ENCODE measurements at places on chromosomes 2 and 18. TPM values are rescaled to one million over a fixed set of nuclear protein-coding genes. Genes with fewer than 3 reads are reported as not detected.

Gene GALNT13
- total RNA-seq, result 8.3 TPM

Gene ADGRF3
- total RNA-seq, result 2.0 TPM

Gene GFPT1
- 50.9 TPM for total RNA-seq

Gene CHAC2
- 1.6 TPM for total RNA-seq

Gene SCN7A
- 3.3 TPM for total RNA-seq

Gene STAT4
- total RNA-seq, result 18.8 TPM

DNA sequence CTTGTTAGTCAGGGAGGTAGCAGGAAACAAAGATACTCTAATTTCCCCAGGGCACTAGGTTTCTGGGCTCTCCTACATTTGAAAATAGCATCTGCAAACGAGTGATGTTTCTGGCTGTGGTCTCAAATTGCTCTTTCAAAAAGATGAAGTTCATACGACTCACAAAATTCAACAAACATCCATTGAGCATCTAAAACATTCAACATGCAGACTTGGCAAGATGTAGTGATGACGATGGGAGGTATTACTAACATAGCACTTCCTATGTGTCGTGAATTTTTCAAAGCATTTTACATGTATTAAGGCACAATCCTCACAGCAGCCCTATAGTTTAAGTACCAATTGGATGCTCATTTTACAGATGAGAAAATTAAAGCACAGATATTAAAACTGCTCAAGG is 5.2 kb downstream of the CCBE1 start:
- no peak for DNase-seq

DNA sequence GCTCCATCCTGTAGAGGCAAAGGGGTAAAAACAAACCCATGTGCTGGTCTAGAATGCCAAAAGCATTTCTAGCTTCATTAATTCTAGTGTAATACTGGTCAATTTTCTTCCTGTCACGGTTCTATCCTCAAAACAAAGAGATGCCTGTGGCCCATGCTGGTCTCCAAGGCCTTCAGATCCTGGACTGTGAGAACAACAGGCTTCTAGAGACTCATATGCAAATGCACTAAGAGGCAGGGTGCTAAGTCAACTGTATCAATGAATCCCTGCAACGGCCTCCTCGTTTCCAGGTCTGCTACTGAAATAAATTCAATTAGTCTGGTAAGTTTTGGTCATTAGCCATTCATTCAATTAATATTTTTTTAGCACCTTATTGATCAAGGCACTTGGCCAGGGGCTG is 4.0 kb downstream of the IFT172 start:
- DNase-seq, result no peak

DNA sequence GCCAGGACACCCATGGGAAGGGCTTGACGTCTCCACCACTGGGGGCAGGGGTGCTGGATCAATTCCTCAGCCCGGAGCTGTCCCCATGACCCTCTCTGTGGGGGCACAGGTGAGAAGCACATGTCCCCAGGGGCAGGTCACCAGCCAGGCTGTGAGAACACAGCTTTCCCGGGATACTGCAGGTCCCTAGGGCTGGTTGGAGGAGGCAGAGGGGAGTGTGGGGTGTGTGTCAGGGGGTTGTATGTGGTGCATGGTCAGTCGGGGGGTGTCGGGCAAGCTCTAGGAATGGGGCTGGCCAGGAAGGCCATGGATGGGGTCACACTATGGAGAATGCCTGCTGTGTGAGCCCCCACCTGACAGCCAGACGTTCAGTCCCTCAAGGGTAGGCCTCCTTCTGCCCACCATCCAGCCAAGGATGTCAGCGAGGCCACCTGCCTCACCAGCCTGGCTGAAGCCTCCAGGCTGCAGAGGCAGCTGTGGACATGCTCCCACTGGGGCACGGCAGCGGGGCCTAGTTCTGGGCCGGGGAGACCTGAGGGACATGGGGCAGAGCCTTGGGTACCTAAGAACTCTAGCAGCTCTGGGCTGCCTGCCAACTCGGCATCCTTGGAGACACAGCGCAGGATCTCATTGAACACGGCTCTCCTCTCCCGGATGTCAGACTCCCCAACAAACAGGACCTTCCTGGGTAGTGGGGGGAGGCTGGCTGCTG is 10.3 kb downstream of the HS1BP3 start:
- no peak for DNase-seq

DNA sequence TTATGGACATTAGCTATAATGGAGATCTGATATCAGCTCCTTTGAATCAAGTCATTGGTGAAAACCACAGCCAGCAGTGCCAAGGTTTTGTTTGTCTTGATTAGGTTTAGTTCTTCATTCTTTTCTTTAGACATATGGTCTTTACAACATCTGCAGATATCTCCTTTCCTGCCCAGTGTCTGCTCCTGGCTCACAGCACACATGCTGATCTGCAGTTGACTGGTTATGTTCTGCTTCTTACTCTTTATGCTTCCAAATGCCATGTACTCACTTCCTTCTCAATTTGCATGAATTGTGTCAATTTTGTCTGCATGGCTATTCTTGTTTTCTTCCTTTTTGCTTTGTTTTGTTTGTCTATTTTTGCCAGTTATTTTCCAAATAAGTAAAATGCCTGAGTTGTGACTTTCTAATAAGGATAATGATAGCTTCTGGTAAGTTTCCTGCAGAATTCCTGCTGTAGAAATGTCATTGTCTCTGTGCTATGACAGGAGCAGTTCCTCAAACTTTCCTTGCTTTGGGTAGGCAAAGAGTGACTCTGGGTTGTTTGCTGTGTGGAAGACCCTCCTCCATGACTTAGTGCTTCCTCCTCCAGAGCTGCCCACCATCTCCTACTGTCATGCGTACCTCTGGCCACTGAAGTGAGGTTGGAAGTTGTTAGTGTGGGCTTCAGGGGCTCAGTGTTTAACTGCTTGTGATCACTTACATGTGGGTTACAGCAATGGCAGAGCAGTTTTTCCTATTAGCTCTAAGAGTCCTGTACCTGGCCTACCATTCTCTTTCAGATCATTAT is 8.2 kb downstream of the ARHGAP25 start:
- DNase-seq, result no peak

DNA sequence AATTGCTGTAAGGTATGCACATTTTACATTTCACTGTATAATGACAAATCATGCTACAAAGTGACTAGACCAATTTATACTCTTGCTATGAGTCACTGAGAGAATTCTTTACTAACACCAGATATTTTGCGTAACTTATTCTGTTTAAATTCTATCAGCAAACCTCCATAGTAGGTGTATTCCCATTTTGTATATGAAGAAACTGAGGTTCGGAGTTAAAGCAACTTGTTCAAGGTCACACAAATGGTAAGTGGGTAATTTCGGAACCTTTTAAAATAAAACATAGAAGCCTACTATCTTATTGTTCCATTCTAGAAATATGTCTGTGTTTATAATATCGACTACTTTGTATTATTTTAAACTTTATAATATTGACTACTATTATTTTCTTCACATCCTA is 15.9 kb upstream of the CPS1 start:
- no peak for DNase-seq

- DNase-seq, result no peak
These were observed 92.1 kb downstream of the LYPD6 start for GRCh38 chr2:149422337-149422990.

DNA sequence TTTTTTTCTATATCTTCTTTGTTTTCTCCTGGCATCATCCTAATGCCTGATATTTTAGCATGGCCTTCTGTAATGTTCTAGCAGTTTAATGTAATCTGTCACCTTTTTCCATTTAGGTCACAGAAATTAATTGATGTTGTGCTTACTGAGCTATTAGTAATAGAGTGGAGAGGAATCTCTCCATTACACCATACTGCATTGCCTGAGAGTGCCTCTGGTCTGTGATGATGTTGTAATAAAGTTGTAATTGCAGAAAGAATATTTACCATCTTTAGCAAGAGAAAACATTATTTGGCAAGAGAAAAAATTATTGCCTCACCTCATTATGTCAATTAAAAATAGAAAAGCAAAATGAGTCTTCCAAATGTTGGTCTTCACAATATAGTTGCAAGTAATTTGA is 213.2 kb downstream of the KCNJ3 start:
- DNase-seq, result no peak

- no peak for DNase-seq
These were observed 1403.6 kb downstream of the SUCLG1 start for GRCh38 chr2:83055376-83056010.

DNA sequence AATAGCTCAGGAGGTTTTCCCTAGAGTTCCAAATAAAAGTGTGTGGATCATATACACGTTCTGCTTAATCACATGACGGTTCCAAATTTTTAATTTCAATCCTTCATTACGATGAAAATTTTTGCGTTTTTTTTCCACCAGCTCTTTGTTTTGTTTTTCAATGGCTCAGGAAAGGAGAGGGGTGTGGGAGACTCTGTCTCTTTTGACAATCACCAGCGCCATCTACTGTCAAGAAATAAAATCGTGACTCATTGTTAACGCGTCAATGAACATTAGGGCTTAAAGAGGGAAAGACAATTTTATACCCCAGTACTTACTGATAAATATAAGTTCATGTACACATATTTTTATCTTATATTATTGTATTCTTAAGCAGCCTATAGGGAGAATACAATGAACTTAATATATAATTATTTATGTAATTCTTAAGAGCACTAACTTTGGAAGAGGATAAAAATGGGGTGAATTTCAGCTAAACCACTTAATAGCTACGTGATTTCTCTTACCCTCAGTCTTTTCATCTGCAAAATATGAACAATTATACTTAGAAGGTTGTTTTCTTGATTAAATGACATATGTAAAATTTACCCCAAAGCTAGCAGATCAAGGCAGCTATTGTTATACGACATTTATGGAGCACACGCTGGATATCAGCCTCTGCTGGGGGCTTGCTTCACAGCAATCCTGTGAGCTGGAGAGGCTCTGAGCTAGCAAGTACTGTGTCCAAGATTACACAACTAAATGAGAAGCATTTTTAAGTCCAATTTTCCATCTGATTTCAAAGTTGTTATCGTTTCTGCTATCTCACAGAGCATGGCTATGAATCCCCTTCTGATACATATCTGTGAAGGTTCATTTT is 47.4 kb upstream of the RMDN2 start:
- DNase-seq, result no peak
